ENCODE measurements at places on chromosomes 4 and X.

DNA sequence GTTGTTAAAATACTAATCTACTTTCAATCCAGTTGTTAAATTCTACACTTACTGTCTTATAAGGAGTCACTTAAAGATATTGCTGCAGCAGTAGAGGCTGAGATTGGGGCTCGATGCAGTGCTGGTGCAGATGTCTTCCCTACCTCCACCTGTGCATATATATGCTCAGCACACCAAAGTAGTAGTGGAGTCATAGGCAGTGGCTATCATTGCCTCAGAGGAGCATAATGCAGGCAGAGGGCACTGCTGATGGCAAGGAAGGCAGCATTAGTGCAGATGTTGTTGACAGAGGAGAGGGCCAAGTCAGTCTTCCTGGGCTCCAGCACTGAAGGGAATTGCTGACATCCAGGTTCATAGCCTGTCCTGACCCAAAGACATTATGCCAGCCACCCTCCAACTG is 35.1 kb downstream of the INPP4B start:
- DNase-seq, result no peak

DNA sequence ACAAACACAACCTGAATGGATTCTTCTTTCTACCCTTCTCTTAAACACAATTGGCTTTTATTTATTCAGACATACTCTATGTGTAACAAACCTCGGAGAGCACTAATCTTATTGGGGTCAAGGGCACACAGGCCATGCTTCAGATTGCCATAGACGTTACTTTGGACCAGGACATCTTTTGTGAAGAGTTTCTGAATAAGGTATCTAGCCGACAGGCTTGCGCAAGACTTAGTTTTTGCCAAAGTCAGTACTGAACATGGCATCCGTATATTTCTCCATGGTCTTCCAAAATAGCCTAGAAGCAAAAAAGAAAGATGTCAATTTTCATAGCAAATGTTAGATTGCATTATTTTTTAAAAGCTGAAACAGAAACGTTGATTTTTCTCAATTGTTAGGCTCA is 49.8 kb downstream of the BEND2 start:
- DNase-seq, result no peak

DNA sequence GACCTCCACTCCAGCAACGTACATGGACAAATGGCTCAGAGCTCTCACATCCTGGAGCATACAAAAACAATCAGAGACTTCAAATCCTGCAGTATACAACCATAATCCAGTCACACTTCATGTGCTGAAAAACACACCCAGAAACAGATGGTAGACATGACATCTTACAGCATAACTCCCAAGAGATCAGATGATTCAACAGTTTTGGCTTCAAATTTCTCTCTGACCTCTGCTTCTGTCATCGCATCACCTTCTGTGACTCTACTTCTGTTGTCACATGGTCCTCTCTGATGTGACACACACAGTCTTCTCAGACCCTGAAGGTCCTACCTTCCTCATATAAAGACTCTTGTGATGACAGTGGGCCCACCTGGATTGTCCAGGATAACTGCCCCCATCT is 18.5 kb downstream of the SUV39H1 start:
- no peak for DNase-seq

GRCh38 chr4:11418610-11419009 is 10.1 kb downstream of the HS3ST1 start:
- no peak for DNase-seq

Data from NT2/D1 (cell line).